ENCODE measurements at places on chromosomes 7 and 10.

DNA sequence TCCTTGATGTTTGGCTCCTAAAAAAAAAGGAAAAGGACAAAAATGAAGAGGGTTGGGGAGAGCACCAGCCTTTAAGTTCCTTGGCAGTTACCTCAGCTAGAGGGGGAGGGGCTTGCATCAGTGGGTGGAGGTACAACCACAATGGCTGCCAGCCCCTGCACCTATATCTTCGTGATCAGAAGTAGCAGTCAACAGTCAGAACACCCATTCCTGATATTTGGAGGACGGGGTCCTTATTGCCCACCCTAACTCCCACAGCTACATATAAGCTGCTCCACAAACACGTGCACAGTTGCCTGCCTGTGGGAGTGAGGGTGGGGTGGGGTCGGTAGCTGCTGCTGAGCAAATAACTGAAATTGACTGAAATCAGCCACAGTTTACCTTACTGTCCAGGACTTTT, 26.2 kb downstream of the C1GALT1 start:
- DNase-seq, result no peak

- no peak for DNase-seq
Observed at GRCh38 chr7:77426052-77426404, 9.9 kb upstream of the GSAP start.

GRCh38 chr10:111116762-111117445, 40.1 kb downstream of the ADRA2A start:
- no peak for DNase-seq

- DNase-seq, result no peak
Observed at GRCh38 chr10:122492006-122492405, 30.7 kb downstream of the HTRA1 start.

GRCh38 chr10:18713077-18713476, 53.8 kb downstream of the ARL5B start:
- no peak for DNase-seq

DNA sequence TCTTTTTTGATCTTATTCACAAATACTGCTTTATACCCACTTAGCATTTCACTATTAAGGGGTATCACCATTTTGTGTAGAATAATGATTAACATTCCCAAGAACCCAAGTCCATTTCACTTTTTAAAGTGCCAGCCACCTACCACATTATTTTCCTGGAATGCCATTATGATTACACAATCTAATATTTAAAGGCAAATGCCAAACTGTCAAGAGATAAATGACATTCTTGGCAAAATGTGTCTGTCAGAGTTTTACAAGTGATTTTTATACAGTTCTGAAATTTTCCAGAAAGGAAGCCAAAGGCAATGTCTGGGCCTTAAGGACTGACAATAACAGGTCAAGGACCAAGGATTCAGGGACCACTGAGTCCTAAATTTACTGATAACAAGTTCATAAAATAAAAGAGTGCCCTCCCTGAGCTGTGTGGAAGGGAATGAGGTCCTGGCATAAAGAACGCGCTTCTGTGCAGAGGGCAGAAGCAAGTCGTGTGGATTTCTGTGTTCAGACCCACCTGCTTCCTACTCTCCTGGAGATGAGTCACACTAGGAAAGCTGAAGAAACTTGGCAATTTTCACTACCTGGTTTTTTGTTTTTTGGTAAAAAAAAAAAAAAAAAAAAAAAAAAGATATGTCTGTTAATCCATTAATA, 66.5 kb downstream of the UBE2H start:
- no peak for DNase-seq

- DNase-seq, result no peak
Observed at GRCh38 chr7:133274265-133274664, 21.4 kb downstream of the EXOC4 start.

DNA sequence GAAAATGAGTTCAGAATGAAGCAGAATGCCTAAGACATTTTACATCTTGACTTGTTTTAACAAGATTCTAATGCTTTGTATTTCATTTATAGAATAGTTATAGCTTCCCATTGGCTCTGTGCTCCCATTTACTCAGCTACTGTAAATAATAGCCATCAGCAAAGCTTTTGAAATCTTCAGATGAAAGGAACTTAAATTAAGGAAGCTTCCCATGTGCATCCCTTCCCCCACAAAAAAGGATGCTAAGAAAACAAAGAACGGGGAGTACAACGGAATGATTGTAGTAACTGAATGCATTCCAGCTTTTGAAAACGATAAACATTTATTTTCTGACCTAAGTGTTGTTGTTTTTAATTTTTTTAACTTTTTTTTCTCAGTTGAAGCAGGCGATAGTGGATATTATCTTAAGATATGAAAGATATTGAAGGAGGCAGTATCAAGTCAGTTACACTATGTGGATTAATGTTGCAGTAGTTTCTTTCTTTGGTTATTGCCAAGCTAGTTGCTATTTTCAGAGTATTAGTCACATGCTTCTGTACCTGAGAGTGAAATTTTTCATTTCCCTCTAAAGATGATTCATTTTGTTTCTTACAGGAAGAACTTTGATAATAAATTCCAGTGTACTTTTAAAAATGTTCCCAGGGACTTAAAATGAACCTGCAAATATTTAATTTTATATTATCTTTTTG, 129.2 kb downstream of the KCND2 start:
- DNase-seq, result no peak

- no peak for DNase-seq
Observed at GRCh38 chr10:70191161-70191971, 21.1 kb upstream of the SAR1A start.

DNA sequence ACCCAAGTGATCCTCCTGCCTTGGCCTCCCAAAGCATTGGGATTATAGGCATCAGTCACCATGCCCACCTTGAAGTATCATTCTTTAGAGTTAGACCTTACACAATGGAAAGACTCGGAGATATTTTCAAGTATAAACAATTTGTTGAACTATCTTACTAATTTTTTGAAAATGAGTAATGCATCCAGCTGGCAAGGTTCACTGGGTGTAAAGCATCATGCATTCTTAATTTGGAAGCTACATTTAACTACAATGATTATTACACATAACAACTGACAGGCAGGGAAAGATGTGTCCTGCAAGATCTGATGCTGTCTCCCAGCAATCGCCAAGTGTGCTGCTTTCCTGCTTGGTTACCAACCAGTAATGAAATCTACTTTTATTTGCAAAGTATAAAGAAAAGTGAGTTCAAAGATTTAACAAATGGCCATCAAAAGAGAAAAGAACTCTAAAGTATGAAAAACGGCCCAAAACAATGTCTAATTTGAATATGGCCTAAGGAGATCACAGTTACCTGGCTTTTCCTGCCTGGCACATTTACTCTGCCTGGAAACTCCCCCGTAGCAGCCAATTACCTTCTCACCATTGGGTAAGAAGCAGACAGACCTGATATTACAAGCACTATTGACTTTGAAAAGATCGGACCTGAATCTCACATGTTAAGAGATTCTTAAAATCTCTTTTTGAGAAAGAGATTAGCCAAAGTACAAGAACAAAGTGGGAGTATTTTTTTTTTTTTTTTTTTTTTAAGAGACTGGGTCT, 59.3 kb upstream of the NMT2 start:
- no peak for DNase-seq

DNA sequence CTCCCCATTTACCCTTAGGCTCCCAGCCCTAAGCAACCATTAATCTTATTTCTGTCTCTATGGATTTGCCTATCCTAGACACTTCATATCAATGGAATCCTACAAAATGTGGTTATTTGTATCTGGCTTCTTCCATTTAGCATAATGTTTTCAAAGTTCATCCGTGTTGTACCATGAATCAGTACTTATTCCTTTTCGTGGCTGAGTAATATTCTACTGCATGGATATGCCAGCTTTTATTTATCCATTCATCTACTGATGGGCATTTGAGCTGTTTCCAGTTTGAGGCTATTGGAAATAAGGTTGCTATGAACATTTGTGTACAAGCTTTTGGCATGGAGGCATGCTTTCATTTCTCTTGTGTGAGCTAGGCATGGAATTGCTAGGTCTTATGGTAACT, 121.1 kb downstream of the WDR11 start:
- DNase-seq, result no peak

GRCh38 chr7:16587790-16588189, 57.8 kb downstream of the ANKMY2 start:
- DNase-seq, result no peak

GRCh38 chr10:14244147-14244546, 86.6 kb downstream of the FRMD4A start:
- no peak for DNase-seq

- DNase-seq, result no peak
Observed at GRCh38 chr7:17098515-17098914, 199.9 kb upstream of the AHR start.

- peak; percentile 4 for DNase-seq
Observed at GRCh38 chr7:122092964-122093797, 50.9 kb downstream of the AASS start.

GRCh38 chr10:106712988-106713387, 451.5 kb downstream of the SORCS1 start:
- no peak for DNase-seq

GRCh38 chr7:101562531-101563197, 66.4 kb downstream of the MYL10 start:
- DNase-seq, result no peak

DNA sequence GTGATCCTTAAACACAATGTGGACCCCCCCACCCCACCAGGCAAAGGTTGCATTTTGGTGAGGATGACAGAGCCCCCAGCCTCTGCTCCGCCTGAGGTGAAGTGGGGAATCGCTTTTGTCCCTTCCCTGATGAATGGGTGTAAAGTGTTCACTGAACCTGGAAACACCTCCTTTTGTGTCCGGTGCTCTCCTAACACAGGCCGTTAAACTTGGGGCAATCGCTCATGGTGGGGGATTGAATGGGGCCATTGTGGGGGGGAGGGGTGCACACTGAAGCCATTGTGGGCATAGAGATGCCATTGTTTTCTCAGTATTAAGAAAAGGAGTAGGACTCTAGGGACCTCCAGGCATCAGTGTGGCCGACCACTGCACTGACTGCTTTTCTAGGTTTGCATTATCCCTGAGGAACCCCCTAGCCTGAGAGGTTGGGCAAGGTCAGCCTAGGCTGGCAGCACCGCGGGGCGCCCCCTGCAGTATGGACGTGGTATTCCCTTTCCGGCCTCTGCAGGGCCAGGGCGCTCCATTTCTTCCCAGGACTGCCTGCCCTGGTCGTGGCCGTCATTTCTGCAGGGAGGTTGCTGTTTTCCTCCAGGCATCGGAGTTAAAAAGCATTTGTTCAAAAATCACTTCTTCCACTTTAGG, 158.3 kb downstream of the TCF7L2 start:
- DNase-seq, result no peak

DNA sequence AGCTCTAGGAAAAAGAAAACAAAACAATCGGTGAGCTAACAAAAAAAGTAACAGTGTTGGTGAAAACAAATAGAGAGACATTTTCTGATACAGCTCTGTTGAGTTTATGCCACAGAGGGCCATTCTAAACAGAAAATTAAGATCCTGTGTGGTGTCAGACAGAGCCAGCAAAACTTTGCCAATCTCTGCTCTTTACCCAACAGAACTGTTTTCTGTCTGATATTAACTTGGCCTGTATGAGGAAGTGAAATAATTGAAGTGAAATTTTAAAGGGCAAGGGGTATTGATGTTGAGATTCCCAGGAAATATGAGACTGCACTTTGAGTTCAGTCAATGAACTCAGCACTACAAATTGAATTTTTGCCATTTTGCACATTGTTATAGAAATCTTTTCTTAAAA, 101.0 kb downstream of the AOAH start:
- no peak for DNase-seq
